ENCODE measurements at places on chromosomes 5 and 9. TPM values are rescaled to one million over a fixed set of nuclear protein-coding genes. Genes with fewer than 3 reads are reported as not detected.

The ANKRD20A1 gene
- not detected for polyA plus RNA-seq

The SPINK13 gene
- polyA plus RNA-seq: not detected

The TMEM252 gene
- polyA plus RNA-seq: not detected

The OR1Q1 gene
- polyA plus RNA-seq: not detected

The SPATA31E1 gene
- polyA plus RNA-seq: 0.05 TPM

The CPLANE1 gene
- polyA plus RNA-seq: 2.2 TPM

The PRXL2C gene
- polyA plus RNA-seq: 2.8 TPM

The BARHL1 gene
- polyA plus RNA-seq: not detected

The MRPL36 gene
- polyA plus RNA-seq: 81.5 TPM

The ERCC6L2 gene
- 7.7 TPM for polyA plus RNA-seq

The TNFAIP8 gene
- polyA plus RNA-seq: 12.4 TPM

The SOHLH1 gene
- polyA plus RNA-seq: 0.05 TPM

The ENHO gene
- 60.4 TPM for polyA plus RNA-seq
